ENCODE measurements at places on chromosomes 2 and 18.

GRCh38 chr2:28346587-28346986 is 46.1 kb upstream of the FOSL2 start:
- DNase-seq = no peak

GRCh38 chr2:9658972-9659371 is 28.2 kb upstream of the YWHAQ start:
- no peak for DNase-seq

DNA sequence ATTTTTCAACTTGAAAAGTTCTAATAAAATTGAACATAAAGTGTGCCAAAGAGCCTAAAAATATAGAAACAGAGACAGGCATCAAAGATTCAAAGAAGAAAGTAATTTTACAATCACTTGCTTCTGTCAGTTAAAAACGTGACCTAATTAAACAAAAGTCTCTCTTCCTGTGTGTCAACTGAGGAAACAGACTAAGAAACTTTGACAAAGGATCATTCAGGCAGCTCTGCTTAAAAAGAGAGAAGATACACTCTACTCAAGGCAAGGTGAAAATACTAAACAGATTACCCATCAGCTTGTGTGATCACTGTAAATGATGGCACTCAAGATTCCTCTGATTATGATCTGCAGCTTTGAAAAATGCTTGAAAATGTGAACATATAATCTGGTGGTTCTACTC is 47.8 kb downstream of the DYM start:
- DNase-seq = no peak

- DNase-seq = no peak
These were observed 4.1 kb downstream of the ESPNL start for GRCh38 chr2:238104226-238104690.

DNA sequence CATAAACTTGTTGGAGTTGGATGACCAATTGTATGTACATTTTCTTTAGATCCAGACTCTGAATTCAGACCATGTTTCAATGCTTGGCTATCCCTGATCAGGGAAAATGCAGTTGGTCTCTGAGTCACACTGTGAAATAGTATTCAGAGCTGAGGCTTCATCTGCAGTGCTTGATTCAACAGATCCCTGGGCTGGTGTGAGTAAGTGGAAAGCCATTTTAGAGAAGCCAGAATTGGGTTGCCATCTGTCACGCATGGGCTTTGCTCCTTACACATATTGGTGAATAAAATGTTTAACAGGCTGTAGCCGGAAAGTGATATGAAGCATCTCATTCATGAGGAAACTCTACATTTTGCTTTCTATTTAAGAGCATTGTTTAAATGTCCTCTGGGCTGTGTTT is 50.0 kb upstream of the ACYP2 start:
- DNase-seq = no peak

DNA sequence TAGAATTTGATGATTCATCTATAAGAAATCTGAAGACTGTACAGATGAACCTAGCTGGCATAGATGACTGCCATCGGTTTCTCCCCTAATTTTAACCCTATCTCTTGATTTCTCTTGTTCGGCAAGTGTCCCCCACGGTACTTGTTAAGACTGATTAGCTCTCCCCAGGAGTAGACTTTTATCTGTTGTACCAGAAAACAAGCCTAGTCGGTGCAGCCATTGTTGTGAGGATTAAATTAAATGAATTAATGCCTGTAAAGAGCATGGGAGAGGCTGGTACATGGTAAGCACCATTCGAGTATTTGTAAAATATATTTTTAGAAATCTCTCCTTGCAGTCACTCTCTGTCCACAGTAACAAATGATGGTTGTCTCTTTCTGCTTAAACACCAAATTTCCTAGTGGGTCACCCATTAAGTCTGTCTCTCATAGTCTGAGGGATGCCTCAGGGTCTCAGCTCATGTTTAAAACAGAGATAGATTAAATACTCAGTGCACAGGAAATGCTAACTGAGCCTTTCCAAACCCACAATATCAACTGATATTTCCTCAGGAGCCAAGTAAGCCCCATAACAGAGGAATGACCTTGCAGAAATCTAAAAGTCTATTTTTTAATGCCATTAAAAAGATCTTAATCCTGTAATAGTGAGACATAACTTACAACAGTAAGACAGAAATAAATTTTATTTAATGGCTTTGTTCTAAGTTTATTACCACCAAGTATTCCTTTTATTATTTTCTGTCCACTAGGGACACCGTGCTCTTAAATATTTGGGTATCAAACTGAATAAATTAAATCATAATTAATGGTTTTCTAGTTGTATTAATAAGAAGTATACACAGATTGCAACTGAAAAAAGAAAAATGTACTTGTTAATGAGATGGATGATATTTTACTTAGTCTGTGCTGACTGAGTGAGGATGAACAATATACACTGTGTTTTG is 2.9 kb upstream of the B4GALT6 start:
- DNase-seq = no peak

GRCh38 chr2:162295009-162295408 is 23.5 kb downstream of the IFIH1 start:
- DNase-seq = no peak

- no peak for DNase-seq
These were observed 237.3 kb upstream of the KLHL14 start for GRCh38 chr18:33010149-33010548.

DNA sequence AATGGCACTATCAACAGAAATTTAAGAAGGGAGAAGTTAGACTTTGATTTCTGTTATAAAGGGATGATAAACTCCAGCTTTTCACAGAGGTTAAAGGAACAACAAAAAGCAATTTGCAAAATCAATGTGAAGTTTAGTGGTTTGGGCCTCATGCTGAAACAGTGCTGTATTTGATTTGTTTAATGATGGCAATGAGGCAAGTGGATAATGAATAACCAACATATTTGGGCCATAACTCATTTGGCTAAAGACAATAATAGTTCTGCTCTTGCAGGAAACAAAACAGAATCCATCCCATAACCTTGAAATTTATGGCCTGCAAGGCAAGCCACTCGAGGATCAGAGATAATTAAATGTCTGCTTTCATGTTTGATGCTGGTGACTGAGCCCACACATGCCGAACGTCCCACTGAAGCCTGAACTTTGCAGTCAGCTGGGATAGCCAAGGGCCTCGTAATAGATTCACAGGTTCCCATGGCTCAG is 56.5 kb downstream of the TPGS2 start:
- DNase-seq = no peak

GRCh38 chr18:51523671-51524070 is 326.2 kb upstream of the MEX3C start:
- no peak for DNase-seq

GRCh38 chr2:55718165-55719008 is 24.7 kb upstream of the PNPT1 start:
- DNase-seq = no peak

DNA sequence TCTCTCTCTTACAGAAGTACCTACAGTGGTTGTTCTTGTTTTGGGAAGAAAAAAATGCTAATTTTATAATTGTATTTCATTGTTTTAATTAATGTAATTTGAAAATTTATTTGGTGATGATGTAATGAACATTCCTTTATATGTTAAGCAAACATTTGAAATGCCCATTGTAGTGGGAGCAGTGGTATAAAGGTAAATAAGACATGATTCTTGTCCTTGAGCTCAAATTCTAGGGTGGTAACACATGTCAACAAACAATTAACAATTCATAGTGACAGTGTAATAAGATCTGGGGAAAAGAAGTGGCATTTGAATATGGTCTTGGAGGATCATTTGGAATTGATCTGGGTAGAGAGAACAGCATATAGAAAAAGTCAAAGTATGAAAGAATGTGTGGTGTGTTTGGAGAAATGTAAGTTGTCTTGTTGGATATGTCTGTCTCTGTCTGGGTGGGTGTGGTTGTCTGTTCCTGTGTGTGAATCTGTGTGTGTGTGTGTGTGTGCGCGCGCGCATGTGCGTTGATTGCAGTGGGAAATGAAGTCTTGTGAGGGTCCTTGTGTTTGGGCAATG is 5.8 kb downstream of the PTPN4 start:
- no peak for DNase-seq

- DNase-seq = no peak
These were observed 27.6 kb downstream of the STAT1 start for GRCh38 chr2:190986221-190986953.

GRCh38 chr18:34018336-34018735 is 206.4 kb downstream of the NOL4 start:
- DNase-seq = no peak

- DNase-seq = no peak
These were observed 22.9 kb upstream of the CAVIN2 start for GRCh38 chr2:191869781-191870180.

DNA sequence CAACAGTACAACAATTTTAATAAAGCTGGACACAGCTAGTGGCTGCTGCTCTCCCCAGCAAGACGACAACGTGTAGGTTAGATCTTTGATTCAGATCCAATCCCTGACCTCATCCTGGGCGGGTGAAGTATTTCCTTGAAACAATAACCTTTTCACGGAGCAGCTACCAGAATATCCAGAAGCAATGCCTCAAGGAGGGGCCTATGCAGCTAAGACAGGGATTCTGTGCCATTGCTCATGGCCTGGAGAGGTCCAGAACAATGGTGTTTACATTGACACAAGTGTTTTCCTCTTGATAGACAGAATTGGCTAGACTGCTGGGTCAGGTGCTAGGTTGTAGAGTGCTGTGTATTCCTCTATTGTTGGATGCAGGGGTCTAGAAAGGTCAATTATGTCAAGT is 520.1 kb downstream of the BCL11A start:
- no peak for DNase-seq

- no peak for DNase-seq
These were observed 206.7 kb downstream of the AFF3 start for GRCh38 chr2:99935662-99936061.

GRCh38 chr2:56333812-56334485 is 150.2 kb downstream of the CCDC85A start:
- DNase-seq = no peak

- no peak for DNase-seq
These were observed 131.8 kb downstream of the TWIST2 start for GRCh38 chr2:238979636-238980035.

DNA sequence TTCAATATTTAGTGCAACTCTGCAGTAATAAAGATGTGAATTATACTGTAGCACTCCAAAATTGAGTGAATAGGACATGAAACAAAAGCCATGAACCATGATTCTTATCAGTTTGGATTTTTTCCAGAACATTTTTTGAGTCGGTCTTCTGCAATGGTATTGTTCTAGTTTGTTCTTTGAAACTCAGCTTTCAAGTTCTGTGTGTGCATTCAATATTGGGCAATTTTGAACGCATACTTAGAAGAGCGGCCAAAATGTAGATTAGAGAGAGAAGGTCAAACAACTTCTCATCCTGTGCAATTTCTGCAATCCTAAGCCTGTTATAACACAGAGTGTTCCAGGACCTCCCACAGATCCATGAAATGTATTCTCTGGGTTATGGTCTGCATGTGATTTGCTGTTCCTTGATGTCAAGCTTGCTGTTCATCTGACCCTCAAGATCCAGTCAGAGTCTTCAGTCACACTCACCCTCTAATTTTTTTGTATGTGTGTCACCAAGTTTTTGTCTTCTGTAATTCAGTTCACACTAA is 48.3 kb downstream of the TSPYL6 start:
- DNase-seq = no peak

DNA sequence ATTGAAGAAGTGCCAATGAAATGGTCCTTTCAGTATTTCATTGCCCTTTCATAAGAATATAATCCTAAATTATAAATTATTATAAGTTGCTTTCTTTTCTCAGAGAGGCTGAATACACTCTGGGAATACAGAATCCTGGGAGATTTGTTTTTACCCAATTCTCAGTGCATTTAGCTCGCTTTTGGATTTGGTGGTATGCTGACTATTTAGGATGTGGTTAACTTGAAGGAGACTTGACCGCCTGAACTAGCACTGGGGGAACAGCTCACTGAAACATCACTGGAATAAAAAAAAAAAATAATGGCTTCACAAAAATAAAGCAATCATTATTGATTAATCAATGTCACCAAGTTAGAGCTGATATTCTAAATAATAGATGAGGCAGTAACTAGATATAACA is 10.2 kb downstream of the TNFAIP6 start:
- no peak for DNase-seq

GRCh38 chr2:173602153-173602795 is 247.6 kb downstream of the CDCA7 start:
- no peak for DNase-seq

- no peak for DNase-seq
These were observed 147.6 kb downstream of the TMEM200C start for GRCh38 chr18:5747678-5748077.

- no peak for DNase-seq
These were observed 102.4 kb downstream of the LDLRAD4 start for GRCh38 chr18:13320891-13321425.

DNA sequence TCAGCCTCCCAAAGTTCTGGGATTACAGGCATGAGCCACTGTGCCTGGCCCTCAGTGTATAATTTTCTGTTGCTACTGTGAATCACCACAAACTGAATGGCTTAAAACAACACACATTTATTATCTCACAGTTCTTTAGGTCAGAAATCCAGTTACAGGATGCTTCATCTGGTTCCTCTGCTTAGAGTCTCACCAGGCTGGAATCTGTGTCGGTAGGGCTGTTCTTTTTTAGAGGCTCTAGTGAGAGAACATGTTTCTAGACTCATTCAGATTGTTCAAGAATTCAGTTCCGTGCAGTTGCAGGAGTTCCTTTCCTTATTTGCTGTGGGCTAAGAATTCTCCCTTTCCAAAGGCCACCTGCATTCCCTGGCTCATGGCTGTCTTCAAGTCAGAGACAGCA is 22.2 kb downstream of the CCDC121 start:
- no peak for DNase-seq

DNA sequence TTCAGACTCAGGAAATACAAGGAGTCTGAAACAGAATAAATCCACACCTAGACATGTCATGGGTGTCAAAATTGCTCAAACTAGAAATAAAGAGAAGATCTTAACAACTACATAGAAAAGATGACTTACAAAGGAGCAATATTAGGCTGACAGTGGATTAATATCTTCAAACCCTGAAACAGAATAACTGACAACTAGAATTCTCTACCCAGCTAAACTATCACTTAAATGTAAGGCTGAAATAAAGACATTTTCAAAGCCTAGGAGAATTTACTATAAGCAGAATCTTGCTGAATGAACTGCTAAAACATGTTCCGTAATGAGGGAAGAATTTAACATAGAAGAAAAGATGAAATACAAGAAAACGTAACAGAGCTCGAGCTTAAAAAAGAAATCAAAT is 168.1 kb downstream of the EHBP1 start:
- DNase-seq = no peak

DNA sequence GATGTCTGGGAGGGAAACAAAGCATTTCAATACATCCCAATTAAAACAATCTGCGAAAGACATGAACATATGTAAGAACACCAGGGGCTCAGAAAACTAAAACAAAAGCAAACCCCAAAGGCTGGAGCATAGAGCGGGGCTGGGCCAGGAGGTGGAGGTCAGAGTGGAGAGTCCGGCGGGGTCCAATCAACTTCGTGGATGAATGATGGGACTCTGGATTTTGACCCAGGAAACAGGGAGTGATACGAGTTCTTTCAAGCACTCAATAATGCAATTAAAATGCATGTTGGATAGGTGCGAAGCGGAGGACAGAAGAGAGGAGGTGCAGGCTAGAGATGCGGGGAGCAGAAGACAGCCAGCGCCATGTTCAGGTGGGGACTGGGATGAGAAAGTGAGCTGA is 200.7 kb upstream of the PXDN start:
- DNase-seq = no peak
